ENCODE measurements at places on chromosomes 4 and X.

DNA sequence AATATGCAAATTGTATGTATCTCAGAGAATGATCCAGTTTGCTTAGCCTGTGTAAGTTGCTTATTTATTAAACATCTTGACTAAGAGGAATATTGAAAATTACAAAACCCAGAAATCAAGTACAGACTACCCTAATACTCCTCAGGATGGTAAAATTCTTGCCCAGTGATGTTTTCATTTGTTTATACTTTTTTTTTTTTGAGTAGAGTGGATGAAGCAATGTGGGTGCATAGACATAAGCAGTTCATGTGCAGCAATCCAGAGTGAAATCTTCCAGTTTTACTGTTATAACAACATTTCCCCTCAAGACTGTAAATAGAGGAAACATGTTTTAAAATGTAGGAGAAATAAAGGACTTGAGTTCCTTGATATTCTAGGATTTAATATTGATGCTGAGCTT, 4.7 kb downstream of the GLRB start:
- DNase-seq, result no peak

- no peak for DNase-seq
These were observed 22.4 kb downstream of the FLNA start for GRCh38 chrX:154352012-154352401.

GRCh38 chr4:180041576-180041975, 2201.6 kb upstream of the TENM3 start:
- no peak for DNase-seq

GRCh38 chr4:184424993-184425758, 49.2 kb downstream of the IRF2 start:
- DNase-seq, result no peak

GRCh38 chr4:103754844-103755243, 35.1 kb upstream of the TACR3 start:
- no peak for DNase-seq

- DNase-seq, result no peak
These were observed 709.8 kb upstream of the HS3ST1 start for GRCh38 chr4:12138488-12138887.

DNA sequence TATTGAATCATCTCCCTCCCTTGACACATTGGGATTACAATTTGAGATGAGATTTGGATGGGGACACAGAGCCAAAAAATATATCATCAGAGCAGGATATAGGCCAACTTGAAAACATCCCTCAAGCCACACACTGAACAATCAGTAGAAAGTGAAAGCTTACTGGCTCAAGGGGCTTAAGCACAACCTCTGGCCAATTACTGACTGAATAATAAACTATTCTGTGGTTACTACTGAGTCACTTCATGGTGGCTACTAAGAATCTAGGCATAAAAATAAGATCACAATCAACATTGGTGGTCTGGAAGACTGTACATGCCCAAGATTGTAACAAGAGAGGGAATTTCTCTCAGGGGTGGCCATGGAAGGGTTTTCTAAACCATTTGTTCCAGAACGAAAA, 27.4 kb upstream of the GPR174 start:
- no peak for DNase-seq

DNA sequence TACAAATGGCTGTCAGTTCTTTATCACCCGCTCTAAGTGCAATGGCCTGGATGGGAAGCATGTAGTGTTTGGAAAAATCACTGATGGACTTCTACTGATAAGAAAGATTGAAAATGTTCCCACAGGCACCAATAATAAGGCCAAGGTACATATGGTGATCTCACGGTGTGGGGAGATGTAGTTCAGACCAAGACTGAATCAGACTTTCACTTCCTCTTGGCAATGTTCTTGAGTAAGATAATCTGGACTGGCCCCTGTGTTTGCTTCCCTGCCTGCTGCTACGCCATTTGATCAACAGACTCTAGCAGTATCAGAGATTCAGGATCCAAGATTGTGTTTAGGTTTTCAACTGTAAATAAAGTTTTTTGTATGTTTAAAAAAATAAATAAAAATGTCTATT, 682.2 kb upstream of the AMOT start:
- no peak for DNase-seq

- DNase-seq, result no peak
These were observed 472.6 kb upstream of the CPEB2 start for GRCh38 chr4:14529653-14530052.

GRCh38 chr4:122689972-122690371, 42.5 kb upstream of the BBS12 start:
- DNase-seq, result peak; percentile 13

GRCh38 chr4:119299260-119299671, 22.7 kb downstream of the FABP2 start:
- peak; percentile 7 for DNase-seq

Data from activated CD4-positive, alpha-beta T cell treated with anti-CD3 and anti-CD28 coated beads, Interleukin-2, amount 10 ng/mL, durations not matched to agents 7 days and 5 days (primary cell).